Left ventricle myocardium inferior (tissue), 1 donor: ENCODE measurements at places on chromosomes 6 and 20. TPM values are rescaled to one million over a fixed set of nuclear protein-coding genes. Genes with fewer than 3 reads are reported as not detected.
A peak's percentile ranks its signal among the peaks of the same experiment; 100 is the strongest.

The PRSS16 gene
- total RNA-seq = 0.49 TPM

The ATP6V1G2 gene
- 1.6 TPM for total RNA-seq

The SS18L1 gene
- 9.0 TPM for total RNA-seq

DNA sequence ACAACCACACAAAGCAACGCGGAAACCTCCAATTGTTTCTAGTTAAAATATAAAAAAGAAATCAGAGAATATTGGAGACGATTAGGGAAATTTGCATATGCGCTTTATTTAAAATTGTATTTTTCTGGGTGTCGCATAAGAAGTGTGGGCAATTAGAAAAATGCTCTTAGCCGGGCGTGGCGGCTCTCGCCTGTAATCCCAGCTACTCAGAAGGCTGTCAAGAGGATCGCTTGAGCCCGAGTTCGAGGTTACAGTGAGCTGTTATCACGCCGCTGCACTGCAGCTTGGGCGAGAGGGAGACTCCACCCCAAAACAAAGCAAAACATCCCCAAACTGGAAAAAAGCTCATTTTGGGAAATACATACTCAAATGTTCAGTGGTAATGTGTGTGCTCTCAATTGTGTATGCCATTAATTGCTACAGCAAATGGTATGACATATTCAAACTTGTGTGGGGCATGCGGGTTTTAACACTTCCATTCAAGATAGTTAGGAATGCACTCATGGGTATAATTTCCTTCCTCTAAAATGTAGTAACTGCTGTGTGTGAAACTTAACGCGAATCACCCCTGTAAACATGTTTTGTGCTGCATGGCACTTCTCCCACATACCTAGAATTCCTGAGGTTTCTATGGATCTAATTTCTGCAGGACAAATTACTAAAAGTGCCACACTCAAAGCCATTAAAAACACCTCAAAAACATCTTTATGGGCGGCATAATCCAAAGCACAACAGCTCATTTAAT is 54.7 kb upstream of the HFE start:
- DNase-seq = no peak

GRCh38 chr6:13643125-13643524 is 28.0 kb downstream of the NOL7 start:
- DNase-seq = no peak

DNA sequence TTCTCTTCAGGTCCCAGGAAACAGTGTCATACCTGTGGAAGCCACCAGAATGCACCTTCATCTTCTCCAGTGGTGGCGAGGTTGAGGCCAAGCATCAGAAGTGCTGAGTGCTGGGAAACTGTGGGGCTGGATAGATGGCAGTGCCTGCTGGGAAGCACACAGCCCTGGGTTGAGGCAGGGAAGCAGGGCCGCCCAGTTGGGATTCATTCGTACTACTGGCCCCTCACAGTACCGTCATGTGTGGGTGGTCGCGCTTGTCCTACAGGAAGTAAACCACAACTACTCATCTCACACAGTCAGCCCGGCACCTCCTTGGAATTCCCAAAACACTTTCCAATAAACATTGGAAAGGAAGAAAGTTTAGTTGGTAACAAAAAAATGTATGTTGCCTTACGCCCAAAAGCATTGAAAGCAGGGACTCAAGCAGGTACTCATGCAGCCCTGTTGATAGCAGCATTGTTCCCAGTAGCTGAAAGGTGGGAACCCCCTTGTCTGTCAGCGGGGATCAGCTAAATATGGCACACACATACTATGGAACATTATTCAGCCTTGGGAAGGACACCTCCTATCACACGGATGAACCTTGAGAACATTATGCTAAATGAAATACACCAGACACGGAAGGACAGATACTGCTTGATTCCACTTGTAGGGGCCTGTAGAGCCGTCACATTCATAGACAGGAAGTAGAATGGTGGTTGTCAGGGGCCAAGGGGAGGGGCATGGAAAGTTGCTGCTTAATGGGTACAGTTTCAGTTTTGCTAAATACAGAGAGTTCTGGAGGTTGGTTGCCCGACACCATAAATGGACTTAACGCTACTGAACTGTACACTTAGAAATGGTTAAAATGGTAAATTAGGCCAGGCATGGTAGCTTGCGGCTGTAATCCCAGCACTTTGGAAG is 162.7 kb downstream of the MTHFD1L start:
- no peak for DNase-seq

DNA sequence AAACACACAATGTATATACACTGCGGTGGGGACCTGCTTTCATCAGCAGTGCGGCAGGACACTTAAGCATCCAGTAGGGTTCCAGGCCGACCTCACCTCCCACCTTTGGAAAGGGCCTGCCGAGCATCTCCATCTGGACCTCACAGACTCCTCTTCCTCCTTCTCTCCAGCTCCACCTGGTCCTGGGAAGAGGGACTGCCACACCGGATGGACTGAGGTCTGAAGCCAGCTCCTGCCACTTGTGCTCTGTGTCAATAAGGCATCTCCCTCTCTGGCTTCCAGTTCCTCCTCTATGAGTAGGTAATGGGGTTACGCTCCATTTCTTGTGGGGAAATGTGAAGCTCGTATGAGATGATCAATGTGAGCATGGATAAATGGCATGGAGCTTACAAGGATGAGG is 19.1 kb upstream of the NNAT start:
- DNase-seq = no peak

The UST gene
- total RNA-seq = 3.3 TPM

DNA sequence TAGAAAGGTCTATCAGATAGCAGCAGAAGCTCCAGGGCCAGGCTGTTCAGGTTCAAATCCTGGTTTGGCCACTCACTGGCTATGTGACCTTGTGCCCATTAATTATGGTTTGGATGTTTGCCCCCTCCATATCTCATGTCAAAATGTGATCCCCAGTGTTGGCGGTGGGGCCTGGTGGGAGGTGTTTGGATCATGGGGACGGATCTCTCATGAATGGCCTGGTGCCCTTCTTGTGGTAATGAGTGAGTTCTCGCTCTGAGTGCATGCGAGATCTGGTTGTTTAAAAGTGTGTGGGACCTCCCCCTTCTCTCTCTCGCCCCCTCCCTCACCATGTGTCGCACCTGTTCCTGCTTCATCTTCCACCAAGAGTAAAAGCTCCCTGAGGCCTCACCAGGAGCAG is 240.9 kb downstream of the LRFN2 start:
- DNase-seq = no peak

GRCh38 chr20:45290677-45291355 is 15.8 kb upstream of the RBPJL start:
- peak; percentile 68 for DNase-seq

GRCh38 chr6:28497893-28498292 is 17.7 kb downstream of the GPX6 start:
- no peak for DNase-seq

DNA sequence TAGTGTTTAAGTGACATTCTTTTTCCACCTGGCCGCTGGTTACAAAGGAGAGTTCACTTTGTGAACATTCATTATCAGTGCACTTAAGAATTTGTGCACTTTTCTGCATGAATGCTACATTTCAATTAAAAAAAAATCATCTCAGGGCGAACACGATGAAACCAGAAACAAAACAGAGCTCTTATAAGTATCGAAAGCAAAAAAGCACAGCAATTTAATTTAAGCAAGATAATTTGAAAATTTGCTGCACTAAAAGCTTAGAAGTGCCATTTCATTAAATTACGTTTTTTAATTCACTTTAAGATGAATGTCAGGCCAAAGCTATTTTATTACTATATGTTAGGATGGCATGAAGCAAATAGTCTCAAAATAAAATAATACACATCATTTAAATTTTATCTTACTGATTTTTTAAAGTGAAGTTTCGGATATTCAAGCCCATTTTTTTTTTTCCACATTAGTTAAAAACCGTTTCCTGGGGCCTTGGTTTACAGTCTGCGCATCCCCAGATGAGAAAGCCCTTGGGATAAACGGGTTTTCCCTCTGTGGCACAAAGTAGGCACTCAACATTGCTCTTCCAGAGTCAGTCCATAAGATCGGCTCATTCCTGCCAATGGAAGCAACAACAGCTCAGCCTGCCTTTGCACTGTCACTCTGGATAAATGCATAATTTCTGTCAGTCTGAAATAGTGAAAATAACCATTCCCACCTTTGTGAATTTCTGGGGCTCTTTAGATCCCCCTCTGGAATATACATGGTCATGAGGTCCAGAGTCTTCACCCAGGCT is 80.1 kb downstream of the FYN start:
- no peak for DNase-seq

DNA sequence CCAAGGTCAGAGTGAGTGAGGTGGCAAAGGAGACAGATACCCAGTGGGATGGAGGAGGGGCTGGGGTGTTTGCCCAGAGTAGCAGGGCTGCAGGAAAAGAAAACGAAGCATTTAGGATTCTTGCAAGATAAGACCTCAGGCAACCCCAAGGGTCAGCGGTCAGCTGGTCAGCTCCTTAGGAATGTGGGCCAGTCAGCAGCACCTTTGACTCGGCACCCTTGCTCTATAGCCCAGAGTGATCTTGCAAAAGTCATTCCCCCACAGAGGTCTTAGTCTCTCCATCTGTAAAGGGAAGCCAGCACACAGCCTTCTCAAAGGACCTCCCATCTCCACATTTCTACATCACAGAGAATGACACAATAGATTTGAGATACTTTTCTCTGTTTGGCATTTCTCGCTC is 56.7 kb downstream of the VEGFA start:
- DNase-seq = no peak

The ADTRP gene
- total RNA-seq = 0.33 TPM

GRCh38 chr6:84346372-84346771 is 118.9 kb upstream of the CEP162 start:
- no peak for DNase-seq

DNA sequence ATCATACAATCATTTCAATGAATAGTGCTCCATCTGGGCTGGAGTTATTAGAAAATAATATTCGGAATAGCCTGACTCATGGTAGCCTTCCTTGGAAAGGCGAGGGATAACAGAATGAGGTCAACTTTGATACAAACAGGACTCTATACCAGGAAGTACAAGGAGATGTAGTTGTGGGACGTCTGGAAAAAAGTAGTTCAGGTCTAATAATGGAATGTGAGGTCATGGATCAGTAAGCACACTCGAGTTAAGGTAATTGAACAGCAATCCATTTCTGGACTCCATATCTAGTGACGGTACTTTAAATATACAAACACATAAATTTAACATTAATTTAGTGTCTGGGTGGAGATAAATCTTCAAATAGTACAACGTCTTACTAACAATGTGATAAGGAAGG is 1204.0 kb upstream of the ADGRB3 start:
- no peak for DNase-seq

DNA sequence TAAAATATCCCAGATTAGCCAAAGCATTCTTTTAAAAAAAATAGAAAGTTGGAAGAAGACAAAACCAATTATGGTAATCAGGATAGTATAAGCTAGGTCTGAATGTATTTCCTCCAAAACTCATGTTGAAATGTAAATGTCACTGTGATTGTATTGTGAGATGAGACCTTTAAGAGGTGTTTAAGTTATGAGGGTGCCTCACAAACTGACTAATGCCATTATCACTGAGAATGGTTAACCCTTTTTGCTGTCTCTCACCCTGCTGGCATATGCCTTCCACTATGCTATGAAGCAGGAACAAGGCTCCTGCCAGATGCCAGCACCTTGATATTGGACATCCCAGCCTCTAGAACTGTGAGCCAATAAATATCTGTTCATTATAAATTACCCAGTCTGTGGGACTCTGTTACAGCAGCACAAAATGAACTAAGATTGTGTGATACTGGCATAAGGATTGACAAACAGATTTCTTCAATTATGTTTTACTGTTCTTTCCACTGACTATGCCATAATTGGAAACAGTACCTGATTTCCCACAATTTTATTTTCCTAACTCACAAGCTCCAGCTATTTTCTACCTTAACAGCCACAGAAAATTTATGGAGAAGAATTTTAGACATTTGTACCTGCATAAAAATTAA is 63.8 kb downstream of the IBTK start:
- DNase-seq = no peak

DNA sequence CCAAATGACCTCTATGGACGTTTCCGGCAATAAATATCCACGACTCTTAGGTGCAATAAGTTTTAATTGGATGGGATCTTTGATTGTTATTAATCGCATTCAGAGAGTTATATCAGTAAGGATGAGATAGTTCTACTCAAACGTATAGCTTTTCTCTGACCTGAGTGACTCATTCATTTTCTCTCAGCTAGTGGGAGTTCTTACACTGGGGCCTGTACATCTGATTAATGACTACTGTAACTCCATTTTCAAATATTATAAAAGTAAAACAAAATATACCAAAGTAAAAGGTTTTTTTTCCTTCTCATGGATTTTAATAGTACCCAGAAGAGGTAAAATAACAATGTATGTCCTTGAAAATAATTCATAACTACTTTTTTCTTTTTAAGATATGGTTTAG is 41.1 kb upstream of the SAMD5 start:
- no peak for DNase-seq

The TPD52L1 gene
- 64.0 TPM for total RNA-seq

DNA sequence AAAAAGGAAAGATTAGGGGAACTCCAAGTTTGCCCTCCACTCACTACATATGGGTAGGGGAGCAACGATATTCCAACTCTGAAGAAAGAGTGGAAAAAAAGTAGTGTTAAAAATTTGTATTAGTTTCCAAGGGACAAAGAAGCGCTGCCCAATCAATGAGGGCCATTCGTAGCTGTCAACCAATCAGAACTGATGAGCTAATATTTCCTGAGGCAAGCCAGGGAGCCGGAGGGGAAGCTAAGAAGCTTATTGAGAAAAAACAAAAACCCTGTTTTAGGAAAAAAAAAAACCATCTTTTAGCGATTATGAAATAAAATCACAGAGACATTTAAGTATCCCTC is 59.5 kb downstream of the TRIM38 start:
- DNase-seq = no peak

DNA sequence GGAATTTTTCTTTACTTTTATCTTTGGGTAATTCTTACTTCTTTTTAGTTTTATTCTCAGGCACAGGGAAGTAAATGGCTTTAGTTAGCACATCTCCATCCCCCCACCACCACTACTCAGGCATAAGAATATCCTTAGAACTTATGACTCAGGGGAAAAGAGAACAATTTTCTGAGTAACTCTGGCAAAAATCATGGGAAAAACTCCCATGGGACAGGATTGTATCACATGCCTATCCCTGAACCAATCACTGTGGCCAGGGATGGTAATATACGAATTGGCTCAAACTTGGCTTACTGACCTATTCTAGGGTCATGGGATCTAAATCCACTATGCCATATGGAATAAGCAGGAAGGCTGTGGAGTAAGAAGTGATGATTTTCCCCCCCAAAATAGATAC is 339.1 kb downstream of the BTBD3 start:
- no peak for DNase-seq

DNA sequence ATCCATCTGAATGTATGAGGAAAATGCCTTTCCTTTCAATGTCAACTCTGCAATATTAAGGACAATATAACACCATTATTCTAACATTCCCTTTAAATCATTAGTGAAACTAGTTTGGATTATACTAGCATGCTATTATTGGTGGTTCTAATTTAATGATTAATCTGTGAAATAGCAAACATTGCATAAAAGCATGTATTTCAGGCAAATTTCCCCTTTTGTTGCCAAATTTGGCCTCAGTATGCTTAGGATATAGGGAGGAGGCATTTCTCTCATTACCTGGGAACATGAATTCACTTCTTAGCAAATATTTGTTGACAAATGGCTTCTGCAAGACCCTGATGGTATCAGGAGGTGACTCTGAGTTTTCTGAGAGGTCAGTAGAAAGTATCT is 1.6 kb downstream of the TPMT start:
- no peak for DNase-seq

The POLH gene
- total RNA-seq = 7.9 TPM

GRCh38 chr6:168606722-168607121 is 165.7 kb downstream of the SMOC2 start:
- no peak for DNase-seq

GRCh38 chr6:137309078-137309762 is 90.0 kb upstream of the IFNGR1 start:
- DNase-seq = peak; percentile 73

- DNase-seq = peak; percentile 45
Observed at GRCh38 chr20:51412333-51412871, 130.1 kb downstream of the NFATC2 start.
